ENCODE measurements at places on chromosomes 5 and 9. TPM values are rescaled to one million over a fixed set of nuclear protein-coding genes. Genes with fewer than 3 reads are reported as not detected.

Gene PCDHA4
- total RNA-seq: not detected

Gene KLHL3
- 22.0 TPM for total RNA-seq

Gene CYSRT1
- total RNA-seq: not detected

Gene GLDC
- not detected for total RNA-seq

- no peak for DNase-seq
Observed at GRCh38 chr5:65172486-65173129, 309.1 kb downstream of the ADAMTS6 start.

DNA sequence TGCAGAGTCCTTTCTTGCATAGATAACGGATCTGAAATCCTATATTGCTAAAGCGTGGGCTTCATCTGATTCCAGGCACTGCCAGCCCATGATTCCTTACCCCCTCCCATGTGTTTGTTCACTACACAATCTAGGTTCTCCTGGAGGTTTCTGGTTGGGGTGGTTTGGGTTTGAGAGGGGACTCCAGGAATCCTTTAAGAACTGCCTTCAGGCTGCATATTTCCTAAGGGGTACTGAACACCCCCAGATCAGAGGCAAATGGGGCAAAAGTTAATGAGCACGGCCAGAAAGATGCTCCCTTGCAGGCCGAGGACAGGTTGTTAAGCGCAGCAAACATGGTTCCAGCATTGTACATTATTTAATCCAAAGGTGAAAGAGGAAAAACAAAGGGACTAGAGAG is 9.9 kb downstream of the NR2F1 start:
- DNase-seq: no peak

- no peak for DNase-seq
Observed at GRCh38 chr5:154409230-154409840, 36.5 kb upstream of the SAP30L start.

DNA sequence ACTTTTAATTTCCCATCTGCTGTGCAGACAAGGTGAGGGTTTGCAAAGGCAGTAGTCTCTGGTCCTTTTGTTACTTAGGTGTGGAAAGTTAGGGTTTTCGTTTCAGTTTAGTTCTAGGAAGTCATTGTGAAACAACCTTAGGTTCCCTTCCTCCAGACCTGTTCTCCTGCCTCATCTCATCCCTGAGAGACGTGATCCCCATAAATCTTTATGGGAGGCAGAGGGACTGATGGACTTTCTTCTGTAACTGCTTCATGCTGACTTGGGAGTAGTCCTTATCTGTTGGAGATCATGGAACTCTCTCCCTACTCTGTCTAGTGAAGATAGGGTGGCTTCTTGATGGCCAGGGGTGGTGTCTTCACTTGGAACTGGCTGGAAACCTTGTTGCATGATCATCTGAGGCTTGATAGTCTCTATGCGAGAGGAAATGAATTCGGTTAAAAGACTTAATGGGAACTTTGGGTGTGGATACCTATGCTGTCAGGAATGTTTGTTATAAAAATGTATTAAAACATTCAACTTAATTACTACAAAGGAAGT is 7.2 kb upstream of the GM2A start:
- no peak for DNase-seq

GRCh38 chr9:99778308-99778707 is 43.4 kb upstream of the NR4A3 start:
- no peak for DNase-seq

DNA sequence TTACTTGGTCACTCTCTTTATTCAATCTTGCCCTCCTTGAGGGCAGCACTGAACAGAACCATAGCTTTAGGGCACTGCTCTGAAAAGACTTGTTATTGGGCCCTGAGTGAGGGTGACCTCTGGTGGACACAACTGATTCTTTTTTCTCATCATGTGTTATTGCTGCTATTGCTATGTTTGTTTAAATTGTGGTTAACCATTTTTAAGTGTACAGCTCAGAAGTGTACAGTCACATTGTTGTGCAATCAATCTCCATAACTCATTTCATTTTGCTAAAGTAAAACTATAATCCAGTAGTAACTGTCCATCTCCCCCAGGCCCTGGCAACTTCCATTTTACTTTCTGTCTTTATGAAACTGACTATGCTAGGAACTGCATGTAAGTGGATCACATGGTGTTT is 351.1 kb upstream of the RIOK2 start:
- DNase-seq: no peak

DNA sequence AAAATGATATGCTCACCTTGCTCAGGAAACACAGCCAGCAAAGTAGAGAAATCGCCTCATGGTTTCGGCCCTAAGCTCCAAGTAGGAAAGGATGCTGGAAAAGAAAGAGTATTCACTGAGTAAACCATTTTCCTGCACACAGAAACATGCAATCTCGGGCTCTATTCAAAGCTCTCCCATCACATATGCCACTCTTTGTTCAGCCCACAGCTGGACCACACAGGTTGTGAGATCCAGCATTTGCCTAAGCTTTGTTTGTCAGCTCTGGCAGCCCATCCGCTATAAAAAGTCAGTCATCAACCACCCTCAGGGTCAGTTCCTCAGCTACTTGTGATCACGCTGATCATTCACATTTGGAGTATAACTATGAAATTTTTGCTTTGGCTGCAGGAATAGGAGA is 96.5 kb upstream of the SMARCA2 start:
- no peak for DNase-seq

DNA sequence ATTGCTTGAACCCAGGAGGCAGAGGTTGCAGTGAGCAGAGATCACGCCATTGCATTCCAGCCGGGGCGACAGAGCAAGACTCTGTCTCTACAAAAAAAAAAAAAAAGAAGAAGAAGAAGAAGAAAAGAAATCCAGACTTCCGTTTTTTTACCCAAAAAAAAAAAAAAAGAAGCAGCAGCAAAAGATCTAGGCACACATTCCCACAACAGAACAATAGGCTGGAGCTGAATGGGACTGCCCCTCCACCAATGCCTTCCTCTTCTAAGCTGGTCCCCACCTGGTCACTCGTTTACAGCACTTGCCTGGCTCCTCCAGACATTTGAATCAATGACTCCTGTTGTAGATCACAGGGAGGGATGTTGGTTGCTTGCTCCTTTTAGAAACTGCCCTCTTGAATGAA is 1.6 kb upstream of the LMAN2 start:
- no peak for DNase-seq

GRCh38 chr5:158676642-158677469 is 422.9 kb downstream of the EBF1 start:
- no peak for DNase-seq

All from CD4-positive, alpha-beta memory T cell (primary cell).